ENCODE measurements at places on chromosomes 5 and 9.

- DNase-seq = no peak
Measured at GRCh38 chr5:139831624-139832023, 36.0 kb downstream of the PSD2 start.

- DNase-seq = no peak
Measured at GRCh38 chr9:90724112-90724511, 77.5 kb upstream of the SYK start.

GRCh38 chr9:113299800-113300292, 3.3 kb downstream of the RNF183 start:
- peak; percentile 84 for DNase-seq

- DNase-seq = no peak
Measured at GRCh38 chr9:34884747-34885189, 73.3 kb upstream of the PHF24 start.

- DNase-seq = no peak
Measured at GRCh38 chr5:143111799-143112198, 291.7 kb downstream of the NR3C1 start.

- DNase-seq = no peak
Measured at GRCh38 chr5:136084698-136085097, 47.9 kb upstream of the SMAD5 start.

DNA sequence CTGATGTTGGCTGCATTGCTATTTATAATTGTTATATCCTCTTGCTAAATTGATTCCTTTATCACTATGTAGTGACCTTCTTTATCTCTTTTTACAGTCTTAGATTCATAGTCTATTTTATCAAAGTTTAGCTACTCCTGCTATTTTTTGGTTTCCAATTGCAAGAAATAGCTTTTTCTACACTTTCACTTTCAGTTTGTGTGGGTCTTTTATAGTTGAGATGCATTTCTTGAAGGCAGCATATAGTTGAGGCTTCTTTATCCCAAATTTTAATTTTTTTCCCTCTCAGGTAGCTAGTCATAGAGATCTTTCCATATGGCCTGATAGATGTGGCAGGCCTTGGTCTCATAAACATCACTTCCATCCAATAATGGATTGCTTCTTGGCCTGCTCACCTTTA, 228.5 kb downstream of the COMMD10 start:
- no peak for DNase-seq

DNA sequence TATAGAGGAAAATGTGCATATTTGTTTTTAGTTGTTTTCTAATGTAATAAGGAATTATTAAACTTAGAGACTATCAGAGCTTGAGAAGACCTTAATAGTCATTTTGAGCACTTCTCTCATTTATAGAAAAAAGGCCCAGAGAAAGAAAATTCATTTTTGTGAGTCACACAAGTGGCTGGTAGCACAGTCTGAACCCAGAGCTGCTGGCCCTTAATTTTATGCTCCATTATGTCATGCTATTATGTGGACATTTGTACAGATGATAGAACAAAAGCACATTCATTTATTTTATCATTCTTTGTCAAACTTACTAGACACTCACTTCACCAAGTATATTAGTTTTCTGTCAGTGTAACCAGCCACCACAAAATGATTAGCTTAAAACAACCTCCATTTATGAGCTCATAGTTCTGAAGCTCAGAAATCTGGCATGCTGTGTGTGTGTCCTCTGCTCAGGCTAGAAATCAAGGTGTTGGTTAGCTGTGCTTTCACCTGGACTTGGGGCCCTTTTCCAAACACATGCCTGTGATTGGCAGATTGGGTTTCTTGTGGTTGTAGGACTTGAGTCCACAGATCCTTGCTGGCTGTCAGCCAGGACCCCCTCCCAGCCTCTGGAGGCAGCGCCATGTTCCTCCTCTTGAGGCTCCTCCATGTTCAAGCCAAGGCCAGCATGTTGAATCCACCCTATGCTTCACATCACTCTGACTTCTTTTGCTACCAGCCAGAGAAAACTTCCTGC, 188.9 kb downstream of the ARHGAP26 start:
- no peak for DNase-seq

DNA sequence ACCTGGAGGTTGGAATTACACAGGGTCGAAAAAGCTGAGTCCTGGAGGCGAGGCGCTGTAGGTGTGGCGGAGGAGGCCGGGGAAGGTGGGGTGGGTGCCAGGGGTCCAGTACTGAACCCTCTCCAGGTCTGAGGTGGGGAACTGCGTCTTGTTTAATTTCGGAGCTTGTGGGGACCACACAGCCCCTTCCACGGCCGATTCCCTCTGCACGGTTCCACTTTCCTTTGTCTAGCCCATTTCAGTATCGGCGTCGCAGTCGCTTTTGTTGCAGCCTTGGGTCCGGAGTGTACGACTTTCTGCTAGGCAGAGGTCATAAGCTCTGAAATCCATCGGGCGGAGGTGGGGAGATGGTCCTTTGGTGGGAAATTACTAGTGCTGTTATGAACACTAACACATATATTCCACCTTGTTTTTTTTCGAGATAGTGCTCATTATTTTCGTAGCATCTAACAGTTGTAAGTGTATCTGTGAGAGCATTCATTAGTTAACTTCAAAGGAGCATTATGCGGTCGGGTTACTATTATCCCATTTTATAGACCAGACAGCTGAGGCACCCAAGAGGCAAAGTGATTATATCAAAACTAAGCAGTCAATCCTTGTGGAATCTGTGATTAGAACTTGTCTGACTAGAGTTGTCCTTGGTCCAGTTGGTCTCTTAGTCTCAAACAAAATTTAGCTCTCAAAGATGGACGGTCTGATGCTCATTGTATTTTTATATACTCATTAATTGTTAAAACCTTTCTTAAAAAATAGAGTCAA, 737 bp downstream of the RNF180 start:
- DNase-seq = peak; percentile 23

DNA sequence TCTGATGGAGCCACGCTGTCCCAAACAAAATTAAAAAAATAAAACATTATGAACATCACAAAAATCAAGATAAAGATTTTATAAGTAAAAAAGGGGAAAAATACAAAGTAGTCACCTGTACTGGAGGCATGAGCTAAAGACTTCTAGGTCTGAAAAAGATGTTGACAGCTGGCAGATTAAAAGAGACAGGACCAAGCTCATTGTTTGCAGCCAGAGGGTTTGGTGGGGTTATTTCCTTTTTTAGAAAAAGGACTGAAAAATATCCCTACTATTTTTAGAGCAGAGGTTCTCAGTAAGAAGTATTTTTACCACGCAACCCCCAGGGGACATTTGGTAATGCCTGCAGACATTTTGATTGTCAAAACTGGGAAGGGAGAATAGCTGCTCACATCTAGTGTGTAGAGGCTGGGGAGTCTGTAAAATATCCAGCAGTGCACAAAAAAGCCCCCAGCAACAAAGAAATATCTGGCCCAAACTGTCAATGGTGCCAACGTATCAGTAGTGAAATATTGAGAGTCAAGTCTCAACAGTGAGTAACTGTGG, 353.4 kb downstream of the TLE1 start:
- no peak for DNase-seq

Data from NCI-H510A treated with DMSO at 0.1 percent for 48 hours (cell line).